Gastroesophageal sphincter (tissue), 4 donors: ENCODE measurements at places on chromosomes 2 and 18. TPM values are rescaled to one million over a fixed set of nuclear protein-coding genes. Genes with fewer than 3 reads are reported as not detected.

GRCh38 chr2:8927510-8928455 lies 75.7 kb downstream of the MBOAT2 start:
- ATAC-seq, result no peak

- ATAC-seq, result peak; percentile 50
These were observed 32.4 kb downstream of the MOGAT1 start for GRCh38 chr2:222703886-222704285.

- no peak for ATAC-seq
These were observed 59.0 kb upstream of the KLHL14 start for GRCh38 chr18:32831781-32832180.

Gene SULT1C2
- total RNA-seq, result not detected

- ATAC-seq, result no peak
These were observed 157.4 kb downstream of the SOX11 start for GRCh38 chr2:5849562-5849961.

DNA sequence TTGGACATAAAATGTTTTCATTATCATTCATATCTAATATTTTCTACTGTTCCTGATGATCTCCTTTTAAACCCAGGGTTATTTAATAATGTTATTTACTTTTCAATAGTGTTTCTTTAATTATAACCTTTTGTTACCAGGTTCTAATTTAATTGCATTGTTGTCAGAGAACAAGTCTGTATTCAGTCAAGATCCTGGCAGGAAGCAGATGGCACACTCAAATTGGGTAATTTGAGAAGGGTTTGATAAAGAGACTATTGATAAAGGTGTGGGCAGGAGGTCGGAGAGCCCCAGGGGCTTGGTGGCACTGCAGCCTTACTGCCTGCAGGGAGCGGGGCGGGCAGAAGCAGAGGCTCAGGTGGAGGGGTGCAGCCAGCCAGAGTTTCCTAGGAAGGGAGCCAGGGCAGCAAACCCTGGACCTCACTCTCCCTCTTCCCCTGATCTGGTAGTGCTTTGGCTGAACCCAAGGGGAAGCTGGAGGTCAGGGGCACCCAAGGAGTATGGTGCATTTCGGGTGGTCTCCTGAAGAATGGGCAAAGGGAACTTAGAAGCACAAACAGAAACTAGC lies 2.3 kb upstream of the KIF1A start:
- no peak for ATAC-seq

DNA sequence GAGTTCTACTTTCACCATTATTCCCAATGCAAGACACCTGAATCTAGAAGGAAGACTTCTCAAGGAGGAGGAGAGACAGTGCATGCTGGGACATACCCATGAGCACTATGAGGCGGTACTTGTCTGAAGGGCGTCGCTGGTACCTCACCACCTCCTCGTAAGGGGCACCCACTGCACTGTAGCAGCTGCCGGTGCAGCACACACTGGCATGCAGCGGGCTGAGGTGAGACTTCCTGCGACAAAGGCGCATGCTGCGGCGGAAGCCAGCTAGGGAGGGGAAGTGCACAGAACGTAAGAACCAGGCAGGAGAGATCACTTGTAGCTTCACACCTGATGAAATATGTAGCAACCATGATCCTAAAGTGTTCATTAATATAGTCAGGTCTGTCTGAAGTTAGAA lies 12.8 kb upstream of the TMEM237 start:
- no peak for ATAC-seq

Gene SNED1
- total RNA-seq, result 19.5 TPM

Gene PDCD1
- 0.19 TPM for total RNA-seq

GRCh38 chr18:78779996-78780718 lies 199.5 kb upstream of the SALL3 start:
- ATAC-seq, result no peak
